ENCODE measurements at places on chromosomes 13 and 19.

GRCh38 chr13:57918913-57919312 is 287.4 kb downstream of the PCDH17 start:
- DNase-seq: no peak

DNA sequence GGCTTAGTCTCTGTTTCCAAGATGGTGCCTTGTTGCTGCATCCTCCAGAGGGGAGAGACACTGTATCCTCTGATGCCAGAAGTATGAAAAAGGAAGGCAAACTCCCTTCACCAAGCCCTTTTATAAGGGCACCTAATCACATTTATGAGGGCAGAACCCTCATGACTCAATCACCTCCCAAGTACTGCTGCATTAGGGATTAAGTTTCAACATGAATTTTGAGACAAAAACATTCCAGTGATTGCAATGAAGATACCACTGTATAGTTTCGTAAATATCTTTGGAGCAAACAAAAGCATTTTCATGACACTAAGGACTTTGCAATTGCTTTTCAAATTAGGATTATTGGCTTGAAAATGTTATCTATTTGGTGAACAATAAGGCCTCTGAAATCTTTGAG is 63.8 kb downstream of the RNF17 start:
- no peak for DNase-seq

DNA sequence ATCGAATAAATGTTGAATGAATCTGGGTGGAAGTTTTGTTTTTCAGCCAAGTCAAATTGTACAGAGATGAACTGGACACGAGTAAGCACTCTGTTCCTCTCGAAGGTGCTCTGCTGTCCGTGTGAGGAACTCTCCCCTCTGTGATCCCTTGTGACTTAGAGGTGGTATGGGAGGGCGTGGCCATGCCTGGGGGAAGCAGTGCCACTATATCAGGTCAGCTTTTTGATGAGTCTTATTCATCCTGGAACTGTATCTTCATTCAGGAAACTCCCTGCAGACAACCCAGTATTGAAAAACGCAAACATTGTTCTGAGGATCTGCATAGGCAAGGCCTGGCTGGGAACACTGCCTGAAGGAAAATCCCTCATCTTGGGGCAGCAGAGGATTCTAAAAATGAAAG is 45.7 kb upstream of the FLT1 start:
- DNase-seq: no peak

DNA sequence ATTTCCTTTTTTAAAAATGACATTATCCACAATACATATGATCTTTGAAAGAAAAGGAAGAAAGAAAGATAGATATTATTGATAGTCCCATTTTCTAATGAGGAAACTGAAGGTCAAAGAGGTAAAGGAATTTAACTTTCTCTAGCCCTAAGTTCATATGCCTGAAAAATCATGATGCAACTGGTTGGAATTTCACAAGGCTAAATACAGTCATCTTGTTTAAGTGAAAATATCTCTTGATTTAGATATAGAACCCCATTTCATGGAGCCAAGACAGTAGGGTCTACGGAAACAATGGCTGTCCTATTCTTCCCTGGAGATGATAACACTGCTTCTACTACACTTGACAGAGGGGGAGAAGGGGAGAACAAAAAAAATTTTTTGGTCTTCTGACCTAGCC is 366.2 kb downstream of the DNAJC15 start:
- DNase-seq: no peak

- no peak for DNase-seq
Measured at GRCh38 chr13:97353927-97354675, 79.9 kb upstream of the RAP2A start.

- DNase-seq: no peak
Measured at GRCh38 chr13:42551611-42552010, 22.3 kb upstream of the TNFSF11 start.

DNA sequence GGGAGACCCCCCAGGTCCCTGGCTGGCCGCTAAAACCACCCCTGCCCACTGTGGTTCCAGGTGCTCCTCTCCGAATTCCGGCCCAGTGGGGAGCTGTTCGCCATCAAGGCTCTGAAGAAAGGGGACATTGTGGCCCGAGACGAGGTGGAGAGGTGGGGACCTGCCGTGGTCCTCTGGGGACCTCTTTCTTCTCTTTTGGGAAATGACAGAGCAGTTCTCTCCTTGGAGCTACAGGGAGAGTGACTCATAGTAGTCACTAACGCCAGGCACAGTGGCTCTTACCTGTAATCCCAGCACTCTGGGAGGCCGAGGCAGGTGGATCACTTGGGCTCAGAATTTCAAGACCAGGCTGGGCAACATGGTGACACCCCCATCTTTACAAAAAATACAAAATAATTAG is 7.3 kb downstream of the PTGER1 start:
- no peak for DNase-seq

DNA sequence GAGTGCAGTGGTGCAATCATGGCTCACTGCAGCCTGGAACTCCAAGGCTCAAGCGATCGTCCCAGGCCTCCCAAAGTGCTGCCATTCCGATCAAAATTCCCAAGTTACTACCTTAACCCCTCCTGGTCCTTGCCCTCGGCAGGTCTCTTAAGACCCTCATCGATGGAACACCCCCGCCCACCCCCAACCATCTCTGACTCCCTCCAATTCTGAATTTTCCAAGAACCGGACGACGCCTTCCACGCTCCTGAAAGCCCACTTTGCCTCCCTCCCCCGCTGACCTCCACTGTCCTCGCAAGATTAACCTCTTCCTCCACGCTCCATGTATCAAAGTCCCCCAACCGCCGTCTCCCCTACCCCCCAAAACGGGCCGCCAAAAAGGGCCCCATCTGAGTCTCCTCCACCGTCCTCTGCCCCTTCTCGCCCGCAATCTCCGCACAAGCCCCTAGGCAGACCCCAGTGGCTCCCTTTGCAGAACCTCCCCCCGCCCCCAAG is 539 bp downstream of the DAPK3 start:
- no peak for DNase-seq

- DNase-seq: no peak
Measured at GRCh38 chr13:42597505-42597904, 23.6 kb downstream of the TNFSF11 start.

- DNase-seq: no peak
Measured at GRCh38 chr13:47215736-47216135, 318.9 kb upstream of the HTR2A start.

DNA sequence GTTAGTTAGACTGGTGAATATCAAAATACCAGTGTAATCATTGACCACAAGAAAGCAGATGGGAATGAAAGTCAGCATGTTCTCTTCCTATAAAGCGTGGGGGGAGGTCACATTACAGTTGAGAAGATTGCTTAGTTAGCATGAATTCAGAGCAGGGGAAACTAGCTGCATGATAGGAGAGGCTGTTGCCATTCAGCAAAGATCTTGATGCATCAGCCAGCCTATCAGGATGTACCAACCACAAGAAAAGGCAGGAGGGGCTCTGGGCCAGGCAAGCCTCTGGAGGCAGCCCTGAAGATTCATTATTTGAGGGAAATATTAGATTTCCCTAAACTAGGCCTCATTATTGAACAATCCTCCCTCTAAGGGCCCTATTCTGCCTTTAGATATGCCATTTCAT is 5.0 kb upstream of the MTMR6 start:
- DNase-seq: no peak

- no peak for DNase-seq
Measured at GRCh38 chr19:33818411-33818810, 21.7 kb downstream of the KCTD15 start.

- DNase-seq: no peak
Measured at GRCh38 chr19:16998635-16999194, 27.9 kb downstream of the CPAMD8 start.

GRCh38 chr19:2070436-2070827 is 19.4 kb upstream of the MKNK2 start:
- no peak for DNase-seq

DNA sequence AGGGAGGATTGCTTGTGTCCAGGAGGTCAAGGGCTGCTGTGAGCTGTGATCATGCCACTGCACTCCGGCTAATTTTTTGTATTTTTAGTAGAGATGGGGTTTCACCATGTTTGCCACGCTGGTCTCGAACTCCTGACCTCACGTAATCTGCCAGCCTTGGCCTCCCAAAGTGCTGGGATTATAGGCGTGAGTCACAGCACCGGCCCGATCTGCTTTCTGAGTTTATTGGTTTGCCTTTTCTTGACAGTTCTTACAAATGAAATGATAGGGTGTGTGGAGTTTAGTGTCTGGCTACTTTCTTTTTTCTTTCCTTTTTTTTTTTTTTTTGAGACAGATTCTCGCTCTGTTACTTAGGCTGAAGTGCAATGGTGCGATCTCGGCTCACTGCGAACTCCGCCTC is 848 bp downstream of the C19orf44 start:
- no peak for DNase-seq

DNA sequence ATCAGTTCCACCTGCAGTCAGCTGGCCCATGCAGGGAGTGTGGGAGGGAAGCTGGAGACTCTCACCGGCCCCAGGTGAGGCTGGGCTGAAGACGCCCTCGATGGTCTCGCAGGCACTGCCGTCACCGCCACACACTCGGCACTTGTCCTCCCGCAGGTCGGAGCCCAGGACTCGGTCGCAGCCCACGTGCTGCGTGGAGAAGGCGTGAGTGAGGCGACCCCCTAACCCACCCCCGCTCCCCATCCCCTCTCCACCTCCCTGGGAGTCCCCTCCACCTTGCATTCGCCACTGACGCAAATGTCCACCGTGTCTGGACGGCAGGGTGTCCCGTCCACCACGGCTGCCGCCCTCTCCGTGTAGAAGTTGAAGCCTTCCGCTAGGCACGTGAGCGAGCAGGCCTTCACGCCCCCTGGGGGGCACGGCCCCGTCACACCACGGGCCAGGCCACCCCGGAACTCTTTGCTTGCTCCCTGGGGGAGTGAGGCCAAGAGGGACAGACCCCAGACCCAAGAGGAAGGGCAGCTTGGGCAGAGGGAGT is 12.0 kb upstream of the MYO1F start:
- DNase-seq: no peak

DNA sequence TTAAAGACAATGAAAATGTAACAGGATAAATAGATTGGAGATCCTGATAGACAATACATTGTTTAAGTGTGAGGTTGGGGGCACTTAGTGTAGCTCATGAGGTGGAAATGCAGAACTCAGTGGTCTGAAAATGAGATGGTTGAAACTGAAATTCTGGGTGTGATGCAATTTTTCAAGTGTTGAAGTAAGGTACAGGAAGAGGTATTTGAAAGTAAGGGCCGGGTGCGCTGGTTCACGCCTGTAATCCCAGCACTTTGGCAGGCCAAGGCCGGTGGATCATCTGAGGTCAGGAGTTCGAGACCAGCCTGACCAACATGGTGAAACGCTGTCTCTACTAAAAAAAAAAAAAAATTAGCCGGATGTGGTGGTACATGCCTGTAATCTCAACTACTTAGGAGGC is 113.0 kb downstream of the UFM1 start:
- no peak for DNase-seq

DNA sequence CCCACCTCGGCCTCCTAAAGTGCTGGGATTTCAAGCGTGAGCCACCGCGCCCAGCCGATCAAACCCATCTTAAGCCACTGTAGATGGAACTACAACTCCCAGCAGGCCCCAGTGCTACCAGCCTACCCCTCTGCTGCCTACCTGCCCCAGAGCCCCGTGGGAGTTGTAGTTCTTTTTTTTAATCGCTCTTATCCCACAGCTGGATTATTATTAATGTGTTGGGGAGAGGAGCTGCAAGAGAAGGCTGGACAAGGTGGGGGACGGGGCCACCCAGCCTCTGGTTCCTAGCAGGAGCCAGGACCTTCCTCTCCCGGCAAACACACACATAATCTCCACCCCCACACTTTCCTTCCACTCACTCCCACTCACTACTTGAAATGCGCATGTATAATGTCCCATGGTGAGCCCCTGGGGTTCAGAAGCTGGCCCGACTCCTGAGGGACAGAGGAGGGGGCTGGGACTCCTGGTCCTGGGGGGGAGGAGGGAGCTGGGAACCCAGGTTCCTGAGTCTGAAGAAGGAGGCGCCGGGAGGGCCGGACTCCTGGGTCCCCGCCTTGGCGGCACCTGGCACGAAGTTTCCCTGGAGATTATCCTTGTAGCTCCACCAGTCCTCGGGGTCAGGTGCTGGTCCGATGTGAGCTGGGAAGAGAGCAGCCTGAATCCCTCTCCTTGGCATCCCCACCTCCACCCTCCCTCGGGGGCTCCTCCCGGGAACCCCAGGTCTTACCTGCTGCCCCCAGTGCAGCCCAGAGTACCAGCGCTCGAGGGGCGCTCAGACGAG is 958 bp downstream of the CA11 start:
- DNase-seq: peak; percentile 80
